ENCODE measurements at places on chromosomes 4 and X.
A peak's percentile ranks its signal among the peaks of the same experiment; 100 is the strongest.

DNA sequence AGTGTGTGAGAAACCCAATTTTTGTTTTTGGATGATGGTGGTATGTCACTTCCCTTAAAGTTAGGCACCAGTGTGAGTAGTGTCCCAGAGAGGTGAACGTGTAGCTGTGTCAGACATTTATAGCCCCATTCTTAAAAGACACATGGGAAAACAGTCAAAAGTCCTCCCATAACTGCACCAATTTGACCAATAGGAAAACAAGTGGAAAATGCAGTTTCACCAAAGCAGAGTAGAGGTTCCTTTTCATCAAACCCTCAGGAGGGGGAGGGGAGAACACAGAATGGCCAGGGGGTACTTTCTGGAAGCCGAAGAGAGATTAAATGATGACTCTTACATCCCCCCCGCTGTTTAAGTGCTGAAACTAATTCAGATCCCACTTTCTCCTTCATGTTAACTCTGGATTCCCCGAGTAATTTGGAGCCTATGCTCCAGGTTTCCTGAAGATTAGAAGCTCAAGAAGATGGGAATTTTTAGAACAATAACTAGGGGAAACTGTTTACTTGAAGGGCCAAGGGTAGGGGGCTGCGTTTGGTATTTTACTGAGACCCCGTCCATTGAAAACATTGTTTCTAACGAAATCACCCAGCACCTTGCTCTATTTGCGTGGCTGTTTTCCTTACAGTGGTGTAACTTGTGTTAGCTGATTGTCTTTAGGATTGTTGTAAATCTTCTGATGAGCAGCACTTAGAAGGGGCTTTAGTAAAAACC lies 2.1 kb upstream of the LEF1 start:
- DNase-seq, result peak; percentile 5

DNA sequence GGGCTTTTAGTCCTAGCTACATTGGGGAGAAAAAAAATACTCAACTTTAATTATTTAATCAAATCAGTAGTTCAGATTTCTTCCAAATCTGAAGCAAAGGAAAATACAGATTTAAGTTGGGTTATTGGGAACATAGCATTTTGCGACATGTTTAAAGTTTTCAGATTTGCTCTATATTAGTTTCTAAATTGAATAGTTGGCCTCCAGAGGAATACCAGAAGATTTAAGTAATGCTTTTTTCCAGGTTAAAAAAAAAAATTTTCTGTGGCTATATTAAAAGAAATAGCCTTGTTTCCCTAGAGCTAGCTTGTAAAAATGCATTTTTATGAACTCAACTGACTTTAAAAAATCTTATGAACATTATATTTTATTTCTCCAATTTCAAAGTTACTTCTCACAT lies 115.9 kb downstream of the DDX53 start:
- no peak for DNase-seq

GRCh38 chr4:184815046-184815877 lies 10.5 kb downstream of the ACSL1 start:
- no peak for DNase-seq

GRCh38 chr4:168437192-168437943 lies 42.9 kb downstream of the DDX60L start:
- no peak for DNase-seq

- DNase-seq, result no peak
These were observed 539.1 kb upstream of the MAGEB18 start for GRCh38 chrX:25599061-25599460.

- no peak for DNase-seq
These were observed 145.1 kb upstream of the VCX3A start for GRCh38 chrX:6679988-6680387.

DNA sequence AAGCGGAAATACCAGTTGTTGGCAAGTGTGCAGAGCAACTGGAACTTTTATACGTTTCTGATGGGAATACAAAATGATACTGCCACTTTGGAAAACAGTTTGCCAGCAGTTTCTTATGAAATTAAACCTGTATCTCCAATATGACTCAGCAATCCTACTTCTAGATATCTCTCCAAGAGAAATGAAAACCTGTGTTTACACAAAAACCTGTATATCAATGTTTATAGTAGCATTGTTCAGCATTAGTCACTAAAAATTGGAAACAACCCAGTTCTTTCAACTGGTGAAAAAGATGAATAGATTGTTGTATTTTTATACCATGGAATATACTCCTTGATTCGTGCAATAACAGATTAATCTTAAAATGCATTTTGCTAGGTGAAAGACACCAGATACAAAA lies 26.8 kb downstream of the ATP7A start:
- no peak for DNase-seq

DNA sequence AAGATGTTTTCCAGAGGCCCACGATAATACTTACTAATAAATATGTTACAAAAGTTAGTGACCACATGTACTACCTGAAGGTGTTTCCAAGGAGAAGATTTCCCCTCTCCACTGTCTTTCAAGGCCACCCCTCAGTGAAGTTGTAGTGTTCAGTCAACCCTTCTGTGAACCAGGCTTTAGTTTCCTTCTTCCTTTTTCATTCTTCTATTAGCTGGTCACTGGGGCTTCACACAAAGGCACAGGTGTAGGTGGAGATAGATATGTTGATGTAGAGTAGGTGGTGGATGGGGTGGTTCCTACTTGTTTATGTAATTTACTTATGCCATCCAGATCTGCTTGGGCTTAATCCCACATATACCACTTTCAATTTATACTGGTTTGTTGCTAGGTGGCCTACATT lies 43.3 kb upstream of the ADAM29 start:
- no peak for DNase-seq

GRCh38 chrX:6149060-6149872 lies 79.4 kb downstream of the NLGN4X start:
- no peak for DNase-seq

DNA sequence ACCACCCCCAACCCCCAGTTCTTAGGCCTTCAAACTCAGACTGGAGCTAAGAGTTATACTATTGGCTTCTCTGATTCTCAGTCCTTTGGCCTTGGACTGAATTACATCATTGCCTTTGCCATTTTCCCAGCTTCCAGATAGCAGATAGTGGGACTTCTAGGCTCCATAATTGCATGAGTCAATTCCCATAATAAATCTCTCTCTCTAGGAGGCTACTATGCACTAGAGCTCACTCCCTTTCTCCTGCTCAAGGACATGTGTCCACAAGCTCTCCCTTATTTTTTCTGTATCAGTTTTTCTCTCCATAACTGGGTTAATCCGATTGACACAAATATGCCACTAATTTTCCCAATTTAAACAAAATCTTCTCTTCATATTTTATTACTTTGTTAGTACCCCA lies 103.4 kb downstream of the REELD1 start:
- DNase-seq, result no peak

Data from central memory CD4-positive, alpha-beta T cell (primary cell).